Eye (tissue), 1 donor: ENCODE measurements at places on chromosomes 7 and 10.
A peak's percentile ranks its signal among the peaks of the same experiment; 100 is the strongest.

GRCh38 chr10:95363303-95363912 is 72.6 kb upstream of the PDLIM1 start:
- DNase-seq = peak; percentile 91

DNA sequence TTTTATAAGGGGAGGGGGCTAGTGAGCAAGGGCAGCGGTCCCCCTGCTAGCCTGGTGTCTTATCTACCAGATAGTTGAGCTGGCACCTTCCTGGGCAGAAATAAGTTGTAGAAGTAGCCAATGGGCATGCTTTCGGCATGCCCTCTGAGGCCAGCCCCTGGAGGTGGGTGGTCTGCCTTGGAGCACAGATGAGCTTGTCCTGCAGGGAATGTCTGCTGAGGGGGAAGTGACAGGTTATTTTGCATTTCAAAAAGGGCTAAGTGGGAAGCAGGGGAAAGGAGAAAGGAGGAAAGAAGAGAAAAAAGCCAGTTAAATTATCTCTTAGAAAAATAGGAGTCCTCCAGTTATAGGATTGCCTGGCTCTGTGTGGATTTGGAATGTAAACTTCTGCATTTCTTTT is 88.9 kb downstream of the GPR26 start:
- no peak for DNase-seq

- DNase-seq = peak; percentile 94
Observed at GRCh38 chr10:112137154-112137987, 46.2 kb downstream of the GPAM start.

DNA sequence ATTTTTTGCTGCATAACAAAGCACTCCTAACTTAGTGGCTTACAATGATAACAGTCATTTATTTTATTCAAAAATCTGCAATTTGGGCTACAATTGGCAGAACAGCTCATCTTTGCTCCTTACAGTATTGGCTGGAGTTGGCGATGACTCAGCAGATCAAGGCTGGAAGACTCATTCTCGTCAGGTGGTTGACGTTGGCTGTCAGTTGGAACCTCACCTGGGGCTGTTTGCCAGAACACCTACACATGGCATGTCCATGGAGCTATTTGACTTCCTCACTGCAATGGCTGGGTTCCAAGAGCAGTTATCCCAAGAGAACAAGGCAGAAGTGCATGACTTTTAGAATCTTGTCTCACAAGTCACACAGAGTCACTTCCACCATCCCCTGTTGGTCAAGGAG is 75.1 kb downstream of the NOD1 start:
- no peak for DNase-seq

DNA sequence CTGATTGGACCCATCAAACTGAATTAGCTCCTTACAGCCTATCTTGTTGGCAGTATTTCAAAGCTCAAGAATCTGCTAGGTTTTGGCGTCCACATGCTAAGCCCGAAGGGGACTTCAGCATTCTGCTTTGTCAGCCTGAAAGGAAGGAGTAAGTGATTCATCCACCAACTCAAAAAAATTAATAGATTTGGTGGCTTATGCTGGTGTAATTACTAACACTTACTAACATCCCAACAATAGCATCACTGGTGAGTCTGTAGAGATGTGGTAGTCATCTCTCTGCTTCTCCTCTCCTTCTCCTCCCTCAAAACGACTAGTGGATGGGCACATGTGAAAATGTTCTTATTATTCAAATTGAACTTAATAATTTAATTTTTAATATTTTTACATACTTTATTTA is 53.8 kb upstream of the EGR2 start:
- DNase-seq = no peak

- peak; percentile 39 for DNase-seq
Observed at GRCh38 chr7:39811161-39811614, 138.9 kb upstream of the CDK13 start.

GRCh38 chr10:17062955-17063484 is 66.6 kb downstream of the CUBN start:
- DNase-seq = no peak

DNA sequence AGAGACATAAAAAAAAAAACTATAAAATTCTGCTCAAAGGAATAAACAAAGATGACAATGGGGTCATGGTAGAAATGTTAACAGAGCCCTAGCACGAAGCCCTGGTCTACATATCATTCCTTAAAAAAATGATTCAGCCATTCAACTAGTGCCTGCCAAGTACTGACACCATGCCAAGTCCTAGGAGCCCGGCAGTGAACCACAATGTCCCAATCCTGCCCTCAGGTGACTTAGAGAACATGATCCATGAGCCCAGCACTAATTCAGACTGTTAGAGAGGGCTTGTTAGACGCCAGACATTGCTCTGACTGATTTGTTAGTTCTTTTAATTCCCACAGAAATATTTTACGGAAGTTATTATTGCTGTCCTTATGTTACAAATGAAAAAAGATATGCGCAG is 67.3 kb upstream of the VWC2 start:
- DNase-seq = no peak

- no peak for DNase-seq
Observed at GRCh38 chr10:86974484-86974883, 6.2 kb downstream of the ADIRF start.

GRCh38 chr10:70678757-70679489 is 6.6 kb downstream of the ADAMTS14 start:
- DNase-seq = no peak

GRCh38 chr10:89478739-89479654 is 56.4 kb downstream of the SLC16A12 start:
- no peak for DNase-seq

DNA sequence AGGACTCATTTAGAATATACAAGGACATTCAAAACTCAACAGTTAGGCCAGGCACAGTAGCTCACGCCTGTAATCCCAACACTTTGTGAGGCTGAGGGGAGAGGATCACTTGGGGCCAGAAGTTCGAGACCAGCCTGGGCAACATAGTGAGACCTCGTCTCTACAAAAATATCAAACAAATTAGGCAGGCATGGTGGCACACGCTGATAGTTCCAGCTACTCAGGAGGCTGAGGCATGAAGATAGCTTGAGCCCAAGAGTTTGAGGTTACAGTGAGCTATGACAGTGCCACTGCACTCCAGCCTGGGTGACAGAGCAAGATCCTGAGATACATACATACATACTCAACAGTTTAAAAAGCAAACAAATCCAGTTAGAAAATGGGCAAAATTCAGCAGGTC is 44.9 kb downstream of the GNA12 start:
- DNase-seq = no peak

DNA sequence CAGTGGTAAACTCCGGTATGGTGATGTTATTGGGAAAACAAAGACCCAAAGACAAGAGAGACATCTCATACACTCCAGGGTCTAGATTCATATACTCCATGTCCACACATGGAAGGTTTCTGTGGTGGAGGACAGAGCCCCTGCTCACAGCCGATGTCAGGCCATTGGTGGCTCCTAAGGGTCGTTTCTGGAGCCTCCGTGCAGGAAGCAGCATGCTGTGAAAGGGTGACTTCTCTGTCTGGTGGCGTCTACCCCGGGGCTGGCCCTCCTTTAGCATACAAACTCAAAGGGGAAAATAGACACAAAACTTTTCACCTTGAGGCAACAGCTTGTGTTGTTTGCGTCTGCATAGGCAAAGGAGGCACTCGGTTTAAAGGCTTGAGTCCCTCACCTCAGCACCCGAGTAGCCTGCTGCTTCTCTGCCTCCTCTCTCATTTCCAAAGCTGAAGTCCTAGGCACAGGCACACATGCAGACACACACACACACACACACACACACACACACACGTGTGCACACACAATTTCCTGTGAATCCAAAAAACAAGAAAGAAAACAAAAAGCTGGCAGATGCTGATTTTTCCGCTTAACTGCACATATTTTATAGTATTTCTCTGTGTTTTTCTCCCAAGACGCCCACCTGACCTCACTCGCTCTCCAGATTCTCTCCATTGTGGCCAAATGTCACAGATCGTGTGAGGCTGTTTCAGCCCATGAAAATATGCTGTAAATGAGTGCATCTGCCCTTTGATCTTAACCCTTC is 601.4 kb upstream of the MGMT start:
- DNase-seq = peak; percentile 62

GRCh38 chr10:78903341-78903940 is 165.3 kb upstream of the ZMIZ1 start:
- no peak for DNase-seq

- no peak for DNase-seq
Observed at GRCh38 chr10:87677595-87677994, 17.9 kb downstream of the PAPSS2 start.

GRCh38 chr7:104414216-104414615 is 85.8 kb downstream of the LHFPL3 start:
- peak; percentile 7 for DNase-seq

- no peak for DNase-seq
Observed at GRCh38 chr7:55193245-55193644, 171.9 kb upstream of the LANCL2 start.

- DNase-seq = no peak
Observed at GRCh38 chr7:74252893-74253292, 1.3 kb downstream of the RFC2 start.

GRCh38 chr10:32147730-32148129 is 91.5 kb upstream of the KIF5B start:
- no peak for DNase-seq

GRCh38 chr7:8134089-8134733 is 127.8 kb downstream of the ICA1 start:
- DNase-seq = no peak

DNA sequence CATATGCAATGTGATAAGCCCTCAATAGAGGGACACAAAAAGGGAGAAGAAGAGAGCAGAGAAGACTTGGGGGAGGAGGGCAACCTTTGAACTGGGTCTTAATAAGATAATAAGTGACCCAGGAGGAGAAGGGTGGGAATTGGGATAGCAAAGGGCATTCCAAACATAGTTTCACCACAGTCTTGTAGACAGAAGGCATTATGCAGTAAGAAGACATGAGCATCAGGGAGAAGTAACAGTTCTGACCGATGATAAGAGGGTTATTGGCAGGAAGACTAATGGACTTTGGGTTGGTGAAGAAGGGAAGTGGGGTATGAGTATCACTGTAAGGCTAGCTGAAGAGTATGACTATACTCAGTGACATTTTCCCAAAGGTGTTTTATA is 63.6 kb downstream of the TES start:
- no peak for DNase-seq

- DNase-seq = no peak
Observed at GRCh38 chr7:122485856-122486255, 181.3 kb upstream of the FEZF1 start.

GRCh38 chr10:90319188-90319914 is 538.5 kb downstream of the HTR7 start:
- peak; percentile 18 for DNase-seq

- no peak for DNase-seq
Observed at GRCh38 chr10:89887406-89887805, 186.0 kb downstream of the KIF20B start.

GRCh38 chr7:116041615-116042014 is 11.1 kb upstream of the TFEC start:
- no peak for DNase-seq

- peak; percentile 96 for DNase-seq
Observed at GRCh38 chr10:21526188-21526859, 842 bp upstream of the SKIDA1 start.

DNA sequence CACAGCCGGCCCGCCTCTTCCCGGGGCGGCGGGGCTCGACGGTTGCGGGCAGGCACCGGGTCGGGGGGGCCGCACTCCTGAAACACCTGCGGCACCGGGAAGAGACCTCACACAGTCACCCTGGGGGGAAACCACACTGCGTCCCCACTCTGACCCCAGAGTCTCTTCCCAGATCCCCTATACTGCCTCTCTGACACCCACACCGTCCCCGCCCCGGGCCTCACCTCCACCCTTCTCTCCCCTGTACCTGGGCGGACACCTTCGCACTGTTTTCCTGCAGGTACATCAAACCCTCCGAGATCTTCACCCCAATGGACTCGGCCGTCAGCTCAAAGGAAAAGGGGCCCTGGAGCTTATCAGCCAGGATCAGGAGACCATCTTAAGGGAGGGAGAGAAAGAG is 3.4 kb upstream of the GAL3ST4 start:
- DNase-seq = peak; percentile 9

- DNase-seq = no peak
Observed at GRCh38 chr7:2231992-2232765, 566 bp downstream of the MAD1L1 start.

DNA sequence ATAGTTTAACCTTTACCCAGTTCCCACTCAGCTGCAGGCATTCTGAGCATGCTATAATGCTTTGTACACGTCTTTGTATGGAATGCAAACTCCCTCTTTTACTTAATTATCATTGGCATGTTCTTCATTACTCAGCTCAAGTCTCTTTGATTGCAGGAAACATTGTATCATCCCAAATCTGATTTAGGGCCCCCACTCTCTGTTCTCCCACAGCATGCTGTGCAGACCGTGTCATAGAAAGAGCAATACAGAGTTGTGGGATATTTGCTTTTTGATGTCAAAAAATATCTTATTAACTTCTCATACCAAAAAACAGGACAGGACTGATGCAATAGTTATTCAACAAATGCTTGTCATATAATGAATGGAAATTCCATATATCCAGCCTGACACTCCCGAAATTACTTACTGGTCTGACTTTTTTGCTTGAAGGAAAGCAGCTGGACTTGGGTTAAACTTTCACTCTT is 1081.5 kb upstream of the C7orf33 start:
- peak; percentile 22 for DNase-seq

- no peak for DNase-seq
Observed at GRCh38 chr10:33326933-33327332, 7.5 kb downstream of the NRP1 start.

DNA sequence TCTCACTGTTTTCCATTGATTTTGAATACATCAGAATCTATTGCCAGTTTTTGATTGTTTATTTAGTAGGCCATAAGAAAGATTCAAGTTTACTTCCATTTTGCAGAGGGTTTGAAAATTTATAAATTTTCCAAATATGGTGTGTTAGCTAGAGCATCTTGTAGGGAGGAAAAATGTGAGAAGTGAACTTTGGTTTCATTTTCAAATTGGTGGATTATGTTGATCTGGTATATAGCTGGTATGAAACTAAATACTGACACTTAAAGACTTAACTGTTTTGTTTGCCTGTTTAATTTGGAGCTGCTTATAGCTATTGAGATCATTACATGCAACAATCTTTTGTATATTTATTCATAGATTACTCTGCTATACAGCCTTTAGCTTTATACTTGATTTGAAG is 108.1 kb downstream of the ADAM22 start:
- no peak for DNase-seq

DNA sequence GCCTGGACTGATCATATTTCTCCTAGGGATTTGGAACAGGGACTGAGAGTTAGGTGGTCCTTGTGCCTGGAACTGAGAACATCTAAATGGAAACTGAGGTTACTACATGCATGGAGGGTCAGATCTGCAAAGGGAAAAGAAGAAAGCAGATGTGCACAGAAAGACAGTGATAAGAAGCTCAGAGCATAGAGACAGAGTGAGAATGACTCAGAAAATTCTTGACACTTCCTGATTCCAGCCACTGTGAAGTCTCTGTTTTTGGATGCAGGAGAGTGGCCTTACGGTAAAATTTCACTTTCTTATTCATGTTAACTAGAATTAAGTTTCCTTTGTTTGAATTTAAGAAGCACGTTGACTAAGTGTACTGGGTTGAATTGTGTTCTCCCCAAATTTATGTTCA is 241.7 kb downstream of the TMEM26 start:
- no peak for DNase-seq

- DNase-seq = peak; percentile 83
Observed at GRCh38 chr10:86363184-86363832, 3.3 kb downstream of the GRID1 start.
